ENCODE measurements at places on chromosomes 3 and 15.

DNA sequence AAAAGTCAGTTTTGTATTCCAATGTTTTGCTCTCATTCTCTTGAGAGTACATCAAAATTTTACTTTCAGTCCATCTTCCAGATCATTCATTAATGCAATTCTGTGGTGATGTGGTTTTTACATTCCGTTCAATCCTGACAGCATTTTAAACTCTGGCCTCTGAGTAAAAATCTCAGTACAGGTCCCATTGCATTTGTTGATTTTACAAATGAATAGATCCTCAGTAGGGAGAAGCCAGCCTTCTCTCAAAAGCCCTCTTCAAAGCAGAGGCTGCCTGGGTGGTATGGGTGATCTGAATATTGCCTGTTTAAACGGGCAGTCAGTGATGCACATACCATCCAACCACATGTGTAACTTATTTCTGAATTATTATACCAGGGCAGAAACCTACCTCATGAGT lies 72.5 kb upstream of the TSC22D2 start:
- no peak for DNase-seq

DNA sequence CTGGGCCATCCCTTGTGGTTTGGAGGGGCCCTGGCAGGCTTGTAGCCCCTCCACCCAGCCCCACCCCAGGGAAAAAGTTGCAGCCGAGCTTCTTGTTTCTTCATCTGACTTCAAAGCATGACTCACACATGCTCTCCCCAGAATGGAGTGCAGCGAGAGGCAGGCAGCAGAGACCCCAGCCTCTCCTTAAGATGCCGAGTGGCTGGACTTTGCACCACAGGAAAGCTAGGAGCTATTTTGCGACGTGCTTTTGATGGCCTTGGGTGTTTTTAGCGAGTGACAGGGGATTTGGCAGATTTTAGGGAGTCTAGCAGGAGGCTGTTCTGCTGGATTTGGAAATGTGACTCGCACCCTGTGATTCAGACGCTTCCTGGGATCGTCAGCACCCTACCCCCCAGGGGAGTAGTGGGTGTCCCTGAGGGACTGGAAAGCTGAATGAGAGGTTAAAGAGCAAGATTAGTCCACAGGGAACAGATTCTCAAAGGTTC lies 14.2 kb downstream of the BAHD1 start:
- DNase-seq: no peak

- DNase-seq: no peak
Observed at GRCh38 chr3:126957776-126958637, 24.9 kb upstream of the PLXNA1 start.

DNA sequence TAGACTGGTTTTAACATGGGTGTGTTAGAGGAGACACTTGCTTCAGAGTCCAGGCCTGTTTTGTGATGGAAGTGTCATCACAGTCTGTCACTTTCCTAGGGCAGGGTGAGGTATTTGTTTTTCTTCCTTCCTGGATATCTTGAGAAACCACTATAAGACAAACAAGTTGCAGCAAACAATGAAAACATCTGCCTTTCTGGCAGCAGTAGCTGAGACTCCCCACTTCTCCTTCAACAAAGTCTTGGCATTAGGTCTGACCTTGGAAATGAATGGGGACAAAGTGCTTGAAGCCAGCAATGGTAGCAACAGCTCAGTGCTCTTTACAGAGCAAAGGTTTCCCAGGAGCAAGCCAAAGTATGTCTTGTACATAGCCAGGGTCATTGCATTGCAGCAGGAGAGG lies 64.6 kb downstream of the CD200 start:
- no peak for DNase-seq

DNA sequence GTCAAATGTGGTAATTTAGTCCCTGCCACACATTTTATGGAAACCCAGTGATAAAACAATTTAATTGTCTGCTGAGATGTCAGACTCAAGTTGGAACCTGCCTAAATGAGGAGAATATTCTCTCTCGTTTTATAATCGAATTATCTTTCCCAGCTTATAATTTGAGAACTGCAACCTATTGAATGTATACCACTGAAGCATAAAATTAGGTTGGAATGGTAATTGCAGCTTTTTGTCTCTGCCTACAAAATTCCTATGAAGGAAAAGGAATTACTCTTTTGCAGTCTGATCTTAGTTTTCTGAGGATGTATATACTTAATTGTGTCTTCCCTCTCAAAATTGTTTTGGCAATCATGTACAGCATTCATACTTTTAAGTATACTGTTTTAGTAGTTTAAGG lies 28.9 kb downstream of the RAD51 start:
- no peak for DNase-seq

DNA sequence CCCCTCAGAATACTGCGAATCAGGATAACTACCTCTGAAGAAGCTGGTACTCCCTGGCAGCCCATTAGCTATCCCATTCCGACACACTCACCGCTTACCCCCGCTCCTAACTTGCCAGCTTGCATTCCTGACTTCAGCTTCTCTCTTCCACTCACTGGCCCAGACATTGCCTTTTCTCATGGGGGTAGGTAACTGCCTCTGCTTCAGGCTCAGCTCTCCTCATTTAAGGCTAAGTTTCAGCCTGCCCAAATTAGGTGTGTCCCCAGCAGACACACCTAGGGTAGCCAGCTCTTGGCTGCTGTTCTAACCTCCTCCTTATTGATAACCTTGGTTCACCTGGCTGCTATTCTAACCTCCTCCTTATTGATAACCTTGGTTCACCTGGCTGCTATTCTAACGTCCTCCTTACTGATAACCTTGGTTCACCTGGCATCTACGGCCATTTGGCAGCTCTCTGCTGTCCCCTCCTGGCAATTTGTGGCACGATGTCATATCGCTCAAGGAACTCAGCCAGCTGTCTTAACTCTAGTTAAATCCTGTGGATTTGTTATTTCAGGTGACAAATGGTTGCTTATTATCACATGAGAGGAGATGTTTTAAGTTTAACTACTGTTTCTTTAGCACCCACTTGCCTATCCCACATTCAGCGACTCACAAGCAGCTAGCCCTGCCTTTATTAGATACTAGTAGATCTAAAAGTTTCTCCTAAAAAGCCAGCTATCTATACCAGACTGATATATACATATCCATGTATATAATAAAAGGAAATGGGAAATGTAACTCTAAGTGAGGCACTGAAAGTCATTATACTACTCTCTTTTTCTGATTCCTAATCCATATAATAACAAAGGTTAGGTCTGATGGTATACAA lies 106.5 kb upstream of the ACP3 start:
- DNase-seq: no peak

GRCh38 chr3:5293207-5293606 lies 105.7 kb downstream of the EDEM1 start:
- DNase-seq: no peak

- no peak for DNase-seq
Observed at GRCh38 chr3:81668283-81668682, 93.2 kb downstream of the GBE1 start.

GRCh38 chr3:117846238-117846637 lies 1136.7 kb downstream of the TUSC7 start:
- no peak for DNase-seq

DNA sequence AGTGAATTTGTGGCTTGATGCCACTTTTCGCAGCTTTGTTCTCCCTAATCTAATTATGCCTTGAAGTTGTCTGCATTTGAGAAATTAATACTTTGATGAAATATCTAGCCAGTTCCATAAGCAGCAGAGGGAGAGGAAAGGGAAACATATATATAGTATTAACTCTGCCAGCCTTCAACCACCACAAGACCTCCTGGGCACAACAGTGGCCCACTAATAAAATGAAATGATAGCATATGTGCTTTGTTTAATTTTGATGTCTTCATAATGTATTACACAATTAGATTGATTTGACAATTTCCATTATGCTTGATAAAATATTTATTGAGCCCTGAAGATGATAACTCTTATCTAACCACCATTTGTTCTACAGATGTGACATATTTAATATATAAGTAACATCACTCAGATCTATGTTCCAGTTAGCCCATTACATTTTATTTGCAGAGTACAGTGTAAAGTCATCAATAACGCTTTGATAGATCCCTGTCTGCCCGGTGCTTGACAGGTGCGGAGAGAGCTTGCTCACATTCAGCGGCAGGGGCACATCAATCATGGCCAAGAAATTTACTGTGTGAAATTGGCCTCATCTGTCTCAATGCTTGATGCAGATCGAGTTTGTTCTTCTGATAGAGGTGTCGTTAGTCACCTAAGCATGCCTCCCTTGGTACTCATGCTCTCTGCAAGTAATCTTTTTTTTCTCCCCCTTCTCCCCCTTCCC lies 187.4 kb downstream of the MECOM start:
- DNase-seq: no peak

- no peak for DNase-seq
Observed at GRCh38 chr3:197023241-197023997, 6.2 kb downstream of the MELTF start.

GRCh38 chr3:14539742-14540491 lies at the start of gene GRIP2:
TSS of gene GRIP2 (minus strand) at chr3:14540342. CDS start at chr3:14540308, 34 bp downstream.
- no peak for DNase-seq

DNA sequence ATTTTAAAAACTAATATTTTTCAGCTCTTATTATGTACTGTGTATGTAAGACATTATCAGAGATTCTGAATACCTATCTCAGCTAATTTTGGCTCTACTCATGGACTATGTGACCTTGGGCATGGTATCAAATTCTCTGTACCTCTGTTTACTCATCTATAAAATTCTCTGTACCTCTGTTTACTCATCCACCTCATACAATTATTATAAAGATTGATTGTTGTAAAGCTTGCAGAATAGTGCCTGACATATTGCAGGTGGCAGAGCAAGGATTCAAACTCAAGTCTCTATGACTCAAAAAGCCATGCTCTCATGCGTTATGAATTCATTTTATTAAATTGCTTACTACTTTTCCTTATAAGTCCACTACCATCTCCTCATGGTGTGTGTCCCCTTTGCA lies 151.9 kb upstream of the ARL6 start:
- DNase-seq: no peak

- DNase-seq: no peak
Observed at GRCh38 chr15:56869573-56869972, 48.9 kb upstream of the TCF12 start.

DNA sequence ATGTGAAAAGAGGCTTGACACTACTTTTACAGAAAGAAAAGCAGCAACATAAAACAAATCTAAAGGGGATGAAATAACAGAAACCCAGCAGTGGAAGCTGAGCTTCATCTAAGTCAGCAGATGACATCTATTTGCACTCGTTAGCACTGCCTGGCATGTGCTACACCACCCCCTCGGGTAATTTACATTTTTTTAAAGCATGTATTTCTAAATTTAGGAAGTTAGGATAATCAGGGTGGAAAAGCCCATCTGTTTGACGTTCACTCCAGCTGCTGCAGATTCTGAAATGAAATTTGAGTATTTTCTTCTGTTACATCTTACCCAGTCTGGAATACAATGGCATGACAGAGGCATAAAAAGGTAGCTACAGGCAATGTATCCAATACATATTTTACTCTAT lies 20.7 kb downstream of the IGSF11 start:
- peak; percentile 70 for DNase-seq

DNA sequence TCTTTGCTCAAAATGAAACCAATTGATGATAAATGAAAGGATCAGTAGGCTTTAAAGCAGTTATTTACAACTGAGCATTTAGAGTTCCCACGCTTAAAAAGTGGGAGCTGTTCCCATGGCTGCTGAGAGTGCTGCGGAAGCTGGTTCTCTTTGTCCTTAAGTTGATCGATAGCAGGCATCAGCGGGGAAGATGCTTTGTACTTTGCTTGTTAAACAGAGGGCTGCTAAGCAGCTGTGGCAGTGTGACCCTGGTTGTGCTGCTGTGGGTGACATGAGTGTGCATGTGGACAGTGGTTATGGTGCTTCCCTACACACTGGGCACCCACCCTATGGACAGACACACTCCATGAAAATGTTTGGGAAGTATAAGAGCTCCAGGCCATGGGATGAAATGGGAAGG lies 96.3 kb downstream of the PTPRG start:
- no peak for DNase-seq

GRCh38 chr3:127264794-127265514 lies 22.9 kb downstream of the PRR20G start:
- DNase-seq: no peak

- no peak for DNase-seq
Observed at GRCh38 chr3:134622806-134623365, 27.9 kb downstream of the KY start.

DNA sequence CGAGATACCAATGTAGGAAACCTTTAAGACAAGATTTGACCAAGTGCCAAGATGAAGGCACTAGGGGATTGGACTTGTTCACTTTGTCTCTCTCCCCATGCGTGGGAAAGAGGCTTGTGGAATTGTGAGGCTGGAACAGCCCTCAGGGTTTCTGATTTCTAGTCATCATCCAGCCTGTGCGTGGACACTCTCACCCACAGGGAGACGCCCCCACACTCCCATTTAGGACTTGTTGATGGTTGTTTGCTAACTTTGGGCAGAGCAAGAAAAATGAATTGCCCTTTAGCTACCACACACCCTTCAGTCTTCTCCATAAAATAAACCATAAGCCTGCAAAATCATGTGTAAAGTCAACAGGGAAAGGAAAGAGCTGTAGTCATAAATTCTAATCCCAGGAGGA lies 18.4 kb downstream of the ACKR2 start:
- DNase-seq: no peak

DNA sequence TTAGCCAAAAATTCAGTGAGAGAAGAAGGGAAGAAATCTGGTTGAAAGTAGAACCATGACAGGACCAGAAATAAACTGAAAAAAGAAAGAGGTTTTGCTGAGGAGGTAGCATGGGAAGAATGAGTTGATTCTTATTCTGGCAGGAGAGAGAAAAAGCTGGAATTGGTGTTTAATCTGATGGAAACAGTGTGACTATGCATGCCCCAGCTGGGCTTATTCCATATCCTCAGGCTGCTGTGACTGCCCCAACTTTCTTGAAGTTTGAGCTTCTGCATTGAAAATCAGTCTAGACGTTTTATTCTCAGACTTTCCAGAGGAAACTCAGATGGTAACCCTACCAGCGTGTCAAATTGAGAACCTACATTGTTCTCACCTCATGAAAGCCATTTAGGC lies 352.5 kb upstream of the DCBLD2 start:
- no peak for DNase-seq

DNA sequence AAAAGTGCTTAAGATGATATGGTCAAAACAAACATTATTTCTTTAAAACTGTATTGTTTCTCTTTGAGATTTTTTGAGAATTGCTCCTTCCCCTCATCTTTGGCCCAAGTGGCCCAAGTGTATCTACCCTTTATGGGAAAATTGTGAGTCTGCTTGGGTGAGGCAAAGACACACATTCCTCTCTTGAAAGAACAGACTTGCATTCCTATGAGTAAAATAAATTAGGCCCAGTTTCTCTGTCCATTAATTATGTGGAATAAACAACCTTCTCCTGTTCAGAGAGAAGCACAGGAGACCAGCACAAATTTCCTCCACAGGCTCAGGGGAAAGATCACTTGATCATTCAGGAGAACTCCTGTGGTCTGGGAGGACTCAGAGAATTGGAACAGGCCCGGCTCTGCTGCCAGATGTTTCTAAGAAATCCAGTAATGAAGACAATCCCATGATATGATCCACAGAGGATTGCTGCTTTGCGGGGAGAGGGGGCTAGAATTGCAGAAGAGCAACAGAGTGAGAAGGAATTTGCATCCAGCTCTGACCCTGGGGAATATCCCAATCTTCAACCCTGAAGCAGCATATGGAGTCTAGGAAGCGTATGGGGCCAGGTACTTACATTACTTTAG lies 53.8 kb upstream of the BOC start:
- no peak for DNase-seq

- no peak for DNase-seq
Observed at GRCh38 chr3:173399044-173399443, 1.5 kb downstream of the NLGN1 start.
